Neural progenitor cell (in vitro differentiated cells): ENCODE measurements at places on chromosomes 7 and 10. TPM values are rescaled to one million over a fixed set of nuclear protein-coding genes. Genes with fewer than 3 reads are reported as not detected.
A peak's percentile ranks its signal among the peaks of the same experiment; 100 is the strongest.

DNA sequence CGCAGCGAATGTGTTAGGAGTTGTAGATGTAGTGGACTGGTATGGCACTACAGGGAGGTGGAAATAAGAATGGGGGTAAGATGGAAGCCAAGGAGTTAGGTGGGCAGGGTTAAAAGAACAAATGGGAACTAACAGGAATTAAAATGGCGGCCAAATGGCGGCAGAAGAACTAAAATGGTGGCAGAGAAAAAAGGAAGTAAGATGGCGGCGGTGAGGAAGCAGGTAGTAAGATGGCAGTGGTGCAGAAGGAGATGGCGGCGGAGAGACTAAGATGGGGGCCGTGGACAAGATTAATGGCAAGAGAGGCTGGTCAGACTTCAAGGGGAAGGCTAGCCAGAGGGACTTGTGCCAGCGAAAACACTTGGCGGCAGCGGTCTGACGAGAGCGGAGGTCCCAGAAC, 44.5 kb downstream of the ZNF138 start:
- no peak for DNase-seq
- no peaks in the 10 kb centered on the region for H3K27me3 ChIP-seq
- no peaks in the 10 kb centered on the region for H3K4me1 ChIP-seq
- H3K27ac ChIP-seq, result no peak overlapping the region
- no peak overlapping the region for H3K4me3 ChIP-seq

Gene TACC2
- 10.7 and 20.6 TPM in 2 replicates for total RNA-seq

GRCh38 chr7:89772276-89772675, 382.0 kb upstream of the STEAP1 start:
- no peak for DNase-seq
- no peak overlapping the region for H3K27ac ChIP-seq
- H3K36me3 ChIP-seq, result no peaks in the 10 kb centered on the region
- H3K4me3 ChIP-seq, result no peak overlapping the region

DNA sequence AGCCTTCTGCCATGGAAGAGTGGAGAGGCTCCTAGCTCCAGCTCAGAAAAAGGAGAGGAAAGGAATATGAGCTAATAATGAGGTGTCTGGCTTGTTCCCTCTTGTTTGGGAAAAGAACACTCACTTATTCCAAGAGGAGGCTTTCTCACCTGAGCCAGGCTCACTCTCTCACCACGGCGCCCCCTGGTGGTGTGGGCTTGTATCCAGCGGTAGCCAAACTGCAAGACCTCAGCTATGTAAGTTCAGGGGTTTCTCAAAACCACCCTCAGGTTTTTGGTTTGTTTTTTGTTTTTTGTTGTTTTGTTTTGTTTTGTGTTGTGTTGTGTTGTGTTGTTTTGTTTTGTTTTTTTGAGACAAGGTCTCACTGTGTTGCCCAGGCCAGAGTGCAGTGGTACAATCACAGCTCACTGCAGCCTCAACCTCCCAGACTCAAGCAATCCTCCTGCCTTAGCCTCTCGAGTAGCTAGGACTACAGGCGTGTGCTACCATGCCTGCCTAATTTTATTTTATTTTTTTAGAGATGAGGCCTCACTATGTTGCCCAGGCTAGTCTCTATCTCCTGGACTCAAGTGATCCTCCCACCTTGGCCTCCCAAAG, 124.0 kb downstream of the TMEM130 start:
- H3K27ac ChIP-seq, result no peak overlapping the region
- no peaks in the 10 kb centered on the region for H3K27me3 ChIP-seq
- H3K4me1 ChIP-seq, result no peaks in the 10 kb centered on the region
- H3K4me3 ChIP-seq, result no peak overlapping the region

DNA sequence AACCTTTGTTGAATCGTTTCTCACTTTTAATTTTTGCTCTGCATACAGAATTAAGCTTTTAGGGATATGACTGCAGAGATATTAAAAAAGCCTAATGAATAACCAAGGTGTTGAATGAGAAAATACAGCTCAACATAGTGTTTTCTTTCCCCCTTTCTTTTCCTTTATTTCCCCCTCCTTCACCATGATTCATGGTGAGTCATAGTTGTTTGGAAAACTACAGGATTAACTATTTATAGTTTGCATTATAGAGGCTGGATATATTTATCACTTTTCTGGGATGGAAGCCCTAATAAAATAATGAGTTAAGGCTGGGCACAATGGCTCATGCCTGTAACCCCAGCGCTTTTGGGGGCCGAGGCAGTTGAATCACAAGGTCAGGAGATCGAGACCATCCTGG, 115.0 kb downstream of the DNAJB9 start:
- no peaks in the 10 kb centered on the region for H3K4me1 ChIP-seq
- no peak overlapping the region for H3K27ac ChIP-seq
- no peaks in the 10 kb centered on the region for H3K36me3 ChIP-seq
- no peak overlapping the region for H3K4me3 ChIP-seq
- DNase-seq, result no peak

Gene GRM3
- 13.6 and 22.2 TPM in 2 replicates for total RNA-seq

Gene GIMAP1
- total RNA-seq, result not detected in 2 replicates

- H3K4me3 ChIP-seq, result no peak overlapping the region
- H3K4me1 ChIP-seq, result no peaks in the 10 kb centered on the region
- H3K27me3 ChIP-seq, result no peaks in the 10 kb centered on the region
Observed at GRCh38 chr7:44709945-44710596, 38.6 kb upstream of the ZMIZ2 start.

Gene CH25H
- total RNA-seq, result not detected in 2 replicates

Gene RAPGEF5
- 4.6 and 5.7 TPM in 2 replicates for total RNA-seq

- H3K4me3 ChIP-seq, result no peak overlapping the region
- H3K27ac ChIP-seq, result no peak overlapping the region
- H3K4me1 ChIP-seq, result peaks cover 6% of the 10 kb centered on the region
- DNase-seq, result peak; percentile 59
Observed at GRCh38 chr10:43819464-43820230, 171.0 kb upstream of the ZNF32 start.
